Stimulated activated CD8-positive, alpha-beta memory T cell treated with anti-CD3 and anti-CD28 coated beads, Interleukin-15, amount 100 ng/mL, for 1 hour (primary cell): ENCODE measurements at places on chromosomes 3 and 15.

DNA sequence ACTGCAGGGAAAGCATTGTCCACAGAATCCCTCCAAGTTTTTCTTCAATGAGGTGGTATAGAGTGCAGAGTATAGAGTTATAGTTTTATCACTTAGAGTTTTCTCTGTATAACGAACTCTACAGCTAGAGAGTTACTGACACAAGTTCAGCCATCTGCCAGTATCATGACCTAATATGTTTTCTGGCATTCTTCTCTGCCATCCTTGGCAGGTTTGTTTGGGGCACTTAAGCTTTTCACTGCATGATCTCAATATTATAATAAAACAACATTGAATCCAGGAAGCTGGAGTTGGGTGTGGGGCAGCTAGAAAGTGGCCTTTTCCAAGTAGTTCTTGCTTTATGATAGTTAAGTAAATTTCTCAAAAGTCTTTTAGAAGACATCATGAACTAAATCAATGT lies 743.5 kb upstream of the ARPP21 start:
- DNase-seq, result no peak

- no peak for DNase-seq
These were observed 95.7 kb upstream of the SLC2A2 start for GRCh38 chr3:171122240-171122639.

DNA sequence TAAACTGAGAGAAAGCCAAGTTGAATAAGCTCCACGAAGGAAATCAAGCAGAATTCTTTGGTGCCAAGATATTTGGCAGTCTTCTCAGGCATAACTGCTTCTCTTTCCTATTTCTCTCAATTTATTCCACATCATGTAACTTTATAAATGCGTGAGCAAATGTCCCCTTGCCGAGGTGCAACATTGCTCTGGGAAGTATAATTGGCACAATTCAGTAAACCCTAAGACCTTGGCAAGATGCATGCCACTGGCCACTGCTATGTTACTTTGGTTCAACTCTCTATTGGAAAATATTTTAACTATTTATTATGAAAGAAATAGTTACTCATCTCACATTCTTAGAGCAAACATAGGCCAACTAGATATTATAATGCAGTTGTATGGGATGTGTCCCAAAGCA lies 170.2 kb downstream of the SUCNR1 start:
- DNase-seq, result no peak

GRCh38 chr15:88932875-88933330 lies 19.7 kb upstream of the MFGE8 start:
- DNase-seq, result no peak

DNA sequence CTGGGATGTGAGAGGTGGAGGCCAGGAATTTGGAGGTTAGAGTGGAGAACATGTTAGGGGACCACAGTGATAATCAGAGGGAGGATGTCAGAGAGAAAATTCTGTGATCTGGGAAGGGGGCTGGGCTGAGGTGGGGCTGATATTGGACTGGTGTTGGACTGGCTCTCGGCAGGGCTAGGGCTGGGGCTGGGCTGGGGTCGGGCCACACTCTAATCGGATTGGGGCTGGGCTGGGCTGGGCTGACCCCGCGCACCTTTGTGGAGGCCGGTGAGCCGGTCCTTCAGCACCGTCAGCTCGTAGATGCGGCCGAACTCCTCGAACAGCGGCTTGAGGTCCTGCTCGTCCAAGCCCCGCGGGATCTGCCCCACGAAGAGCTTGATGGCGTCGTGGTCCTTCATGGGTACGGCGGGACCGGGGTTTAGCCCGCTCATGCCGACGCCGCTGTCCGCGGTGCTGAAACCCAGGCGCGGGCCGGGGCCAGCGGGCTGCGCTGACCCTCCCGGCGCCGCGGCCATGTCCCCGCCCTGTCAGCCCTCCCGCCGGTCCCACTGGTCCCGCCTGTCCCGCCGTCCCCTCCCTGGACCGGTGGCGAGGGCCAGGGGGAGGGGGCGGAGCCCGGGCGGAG lies 485 bp downstream of the CELF6 start:
- DNase-seq, result no peak

GRCh38 chr3:79086514-79086913 lies 681.3 kb downstream of the ROBO1 start:
- no peak for DNase-seq

GRCh38 chr15:71812966-71813722 lies 2.8 kb downstream of the NR2E3 start:
- DNase-seq, result no peak

DNA sequence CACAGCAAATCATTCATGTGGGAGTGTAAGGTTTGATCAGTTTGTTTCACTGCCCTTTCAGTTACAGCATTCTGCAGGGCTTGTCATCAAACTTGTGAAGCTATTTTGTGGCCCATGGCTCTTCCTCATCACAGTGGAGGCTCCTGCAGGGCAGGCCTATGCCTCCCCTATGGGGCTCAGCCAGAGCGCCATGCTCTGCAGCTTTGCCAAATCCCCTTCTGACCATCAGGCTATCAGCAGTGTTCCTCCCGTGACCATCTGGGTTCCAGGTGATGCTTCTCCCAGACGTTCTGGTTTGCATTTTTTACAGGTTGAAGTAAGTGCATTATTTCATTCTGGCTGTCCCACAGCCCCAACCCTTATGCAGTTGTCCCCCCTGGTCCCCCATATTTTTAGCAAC lies 28.1 kb upstream of the REC114 start:
- no peak for DNase-seq

DNA sequence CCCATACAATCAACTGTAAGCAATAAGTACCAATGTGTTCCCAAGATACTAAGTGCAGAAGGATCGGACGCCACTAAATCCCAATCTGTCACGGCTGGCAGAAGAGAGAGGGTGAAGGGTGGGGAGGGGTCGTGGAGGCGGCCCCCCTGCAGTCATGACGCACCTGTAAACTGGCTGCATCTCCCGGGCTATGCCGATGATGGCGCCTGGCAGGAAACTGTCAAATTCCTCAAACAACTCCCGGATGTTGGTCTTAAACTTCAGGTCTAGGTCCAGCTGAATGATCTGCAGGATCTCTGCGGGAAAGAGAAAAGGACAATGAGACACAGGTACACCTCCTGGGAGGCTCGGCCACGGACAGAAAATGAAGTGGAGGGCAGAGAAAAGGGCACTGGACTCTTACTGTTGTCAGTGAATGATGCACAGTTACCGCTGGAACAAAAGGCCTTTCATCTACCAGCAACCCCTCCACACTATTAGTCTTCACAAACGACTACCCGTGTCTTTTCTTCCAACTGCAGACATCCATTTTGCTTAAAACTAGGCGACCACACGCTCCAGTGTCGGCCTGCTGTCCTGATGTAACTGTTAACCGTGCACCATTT lies 114.6 kb downstream of the XXYLT1 start:
- no peak for DNase-seq

DNA sequence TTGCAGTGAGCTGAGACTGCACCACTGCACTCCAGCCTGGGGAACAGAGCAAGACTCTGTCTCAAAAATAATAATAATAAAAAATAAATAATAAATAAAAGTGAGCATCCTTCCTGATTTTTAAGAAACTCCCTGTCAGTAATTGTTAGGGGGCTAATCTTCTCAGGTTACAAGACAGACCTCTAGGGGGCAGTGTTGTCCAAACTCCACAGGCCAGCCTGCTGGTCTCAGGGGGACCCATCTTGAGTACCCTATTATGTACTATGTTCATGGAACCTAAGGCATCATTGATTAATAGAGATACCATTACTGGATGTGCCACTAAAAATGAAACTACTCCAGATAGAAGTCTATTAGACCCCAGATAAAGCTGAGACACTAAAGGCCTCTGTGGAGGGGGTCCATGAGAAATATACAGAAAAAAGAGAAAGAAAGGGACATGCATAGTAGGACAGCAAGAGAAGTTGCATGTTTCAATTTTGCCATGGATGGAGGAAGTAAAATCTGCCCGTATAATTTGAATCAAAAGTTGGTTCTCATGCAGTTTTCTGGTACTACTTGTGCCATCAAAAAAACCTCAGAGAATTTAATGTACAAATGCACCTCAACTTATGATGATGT lies 85.5 kb upstream of the CDV3 start:
- DNase-seq, result peak; percentile 27

- no peak for DNase-seq
These were observed 31.6 kb downstream of the KLHL25 start for GRCh38 chr15:85763157-85763556.

- no peak for DNase-seq
These were observed 52.3 kb upstream of the PRR20G start for GRCh38 chr3:127339928-127340861.

DNA sequence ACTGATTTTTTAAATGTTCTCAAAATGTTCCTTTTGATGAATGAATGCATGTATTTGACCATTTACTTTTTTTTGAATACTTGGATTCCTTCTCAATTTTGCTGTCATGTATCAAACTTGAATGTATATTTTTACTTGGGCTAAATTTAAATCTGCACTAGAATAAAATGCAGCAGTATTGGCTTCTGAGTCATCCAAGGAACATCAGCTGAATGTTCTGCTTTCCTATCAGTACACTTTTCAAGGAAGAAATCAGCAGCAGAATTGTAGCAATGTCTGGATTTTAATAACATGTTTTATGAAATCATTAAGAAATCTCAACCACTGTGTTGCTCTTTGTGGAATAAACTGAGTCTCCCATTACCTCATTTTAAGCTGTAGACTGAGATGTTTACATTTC lies 57.0 kb upstream of the COL6A6 start:
- no peak for DNase-seq

- no peak for DNase-seq
These were observed 67.5 kb upstream of the MME start for GRCh38 chr3:155012584-155012983.

GRCh38 chr3:129162729-129163579 lies 2.1 kb upstream of the ISY1 start:
- DNase-seq, result no peak

DNA sequence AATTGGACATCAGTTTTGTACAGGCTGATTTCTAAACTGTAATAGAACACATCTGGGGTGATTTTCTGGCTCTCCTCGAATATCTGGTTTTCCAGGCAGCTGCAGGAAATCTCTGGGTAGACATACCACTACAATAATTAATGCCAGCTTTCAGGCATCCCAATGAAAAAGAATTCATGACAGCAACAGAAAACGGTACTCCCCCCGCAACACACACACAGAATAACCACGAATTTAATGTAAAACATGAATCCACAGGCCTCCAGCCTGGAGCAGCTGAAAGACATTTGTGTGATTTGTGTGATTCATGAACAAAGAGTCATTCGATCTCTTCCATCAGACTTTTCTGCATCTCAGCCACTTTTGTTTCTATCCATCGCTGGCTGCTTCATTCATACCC lies 262.2 kb downstream of the MAGI1 start:
- DNase-seq, result no peak

GRCh38 chr3:155737844-155738460 lies 6.9 kb downstream of the PLCH1 start:
- DNase-seq, result no peak

- no peak for DNase-seq
These were observed 74.1 kb upstream of the UBE3A start for GRCh38 chr15:25512957-25513356.

GRCh38 chr3:119562307-119562961 lies 3.0 kb upstream of the CD80 start:
- DNase-seq, result no peak

DNA sequence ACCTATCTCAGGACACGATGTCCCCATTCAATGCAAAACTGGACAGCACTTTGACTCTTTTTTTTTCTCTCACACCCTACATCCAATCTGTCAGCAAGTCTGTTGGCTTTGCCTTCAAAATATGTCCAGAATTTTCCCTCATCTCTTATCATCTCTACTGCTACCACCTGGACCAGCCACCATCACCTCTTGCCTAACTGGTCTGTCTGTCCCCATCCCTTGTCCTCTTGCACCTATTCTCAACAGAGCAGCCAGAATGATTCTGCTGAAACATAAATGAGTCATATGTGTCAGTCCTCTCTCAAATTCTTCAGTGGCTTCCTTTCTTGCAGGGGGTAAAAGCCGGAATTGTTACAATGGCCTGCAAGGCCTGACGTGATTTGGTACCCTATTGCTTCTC lies 105.8 kb downstream of the CYP19A1 start:
- no peak for DNase-seq

DNA sequence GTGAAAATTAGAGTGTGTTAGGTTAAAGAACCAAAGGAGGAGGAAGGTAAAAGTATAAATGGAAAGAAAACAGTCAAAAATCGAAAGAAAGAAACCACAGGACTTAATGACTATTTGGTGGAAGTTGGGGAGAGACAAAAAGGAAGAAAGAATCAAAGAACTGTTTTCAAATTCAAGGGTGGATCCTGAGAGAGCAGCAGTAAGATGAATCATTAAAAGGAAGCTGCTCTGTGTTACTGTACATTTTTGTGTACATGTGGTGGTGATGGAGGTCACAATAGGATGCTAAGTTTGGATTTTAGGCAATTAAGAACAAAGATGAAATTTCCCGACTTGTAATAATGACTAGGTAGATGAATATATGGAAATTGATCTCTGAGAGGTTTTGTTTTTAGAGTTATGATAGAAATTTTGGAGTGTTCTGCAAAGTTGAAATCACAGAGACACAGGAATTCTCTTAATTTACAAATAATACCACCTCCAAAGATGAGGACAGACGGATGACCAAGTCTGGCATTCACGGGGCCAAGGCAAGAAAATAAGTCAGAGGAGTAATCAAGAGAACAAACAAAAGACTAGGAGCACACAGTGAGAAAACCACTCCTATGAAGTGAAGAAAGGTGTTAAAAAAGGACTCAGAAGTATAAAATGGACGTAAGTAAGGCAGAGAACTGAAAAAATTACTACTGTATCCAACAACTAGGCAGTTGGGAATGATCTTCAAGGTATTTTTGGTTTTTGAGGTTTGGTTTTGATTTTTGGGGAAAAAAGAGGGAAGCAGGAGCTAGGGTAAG lies 7.1 kb downstream of the DHX36 start:
- DNase-seq, result no peak

GRCh38 chr3:11913316-11913715 lies 66.6 kb upstream of the TAMM41 start:
- DNase-seq, result no peak

GRCh38 chr3:133833880-133834620 lies 28.4 kb downstream of the SRPRB start:
- DNase-seq, result no peak

- DNase-seq, result peak; percentile 9
These were observed 36.8 kb upstream of the TSPAN3 start for GRCh38 chr15:77107531-77108355.

DNA sequence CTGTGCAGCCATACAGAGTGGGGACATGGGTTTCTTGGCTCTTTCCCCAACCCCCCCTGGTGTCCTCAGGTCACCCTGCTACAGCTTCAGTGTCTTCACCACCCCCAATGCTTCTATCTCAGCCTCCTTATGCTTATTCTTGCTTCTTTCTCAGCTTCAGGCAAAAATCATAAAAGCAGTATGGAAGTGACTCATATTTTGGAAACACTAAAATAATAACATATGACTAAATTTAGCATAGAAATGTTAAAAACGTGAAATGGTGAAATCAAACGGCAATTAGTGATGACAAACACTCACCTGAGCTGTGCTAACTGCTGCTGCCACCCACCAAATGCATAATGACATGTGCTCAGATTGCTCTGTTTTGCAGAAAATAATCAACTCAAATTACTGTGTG lies 475.2 kb upstream of the EPHA3 start:
- DNase-seq, result no peak
